Effector memory CD4-positive, alpha-beta T cell (primary cell): ENCODE measurements at places on chromosomes 2 and 18.

GRCh38 chr18:79637921-79638909, 41.4 kb upstream of the CTDP1 start:
- no peak for DNase-seq

DNA sequence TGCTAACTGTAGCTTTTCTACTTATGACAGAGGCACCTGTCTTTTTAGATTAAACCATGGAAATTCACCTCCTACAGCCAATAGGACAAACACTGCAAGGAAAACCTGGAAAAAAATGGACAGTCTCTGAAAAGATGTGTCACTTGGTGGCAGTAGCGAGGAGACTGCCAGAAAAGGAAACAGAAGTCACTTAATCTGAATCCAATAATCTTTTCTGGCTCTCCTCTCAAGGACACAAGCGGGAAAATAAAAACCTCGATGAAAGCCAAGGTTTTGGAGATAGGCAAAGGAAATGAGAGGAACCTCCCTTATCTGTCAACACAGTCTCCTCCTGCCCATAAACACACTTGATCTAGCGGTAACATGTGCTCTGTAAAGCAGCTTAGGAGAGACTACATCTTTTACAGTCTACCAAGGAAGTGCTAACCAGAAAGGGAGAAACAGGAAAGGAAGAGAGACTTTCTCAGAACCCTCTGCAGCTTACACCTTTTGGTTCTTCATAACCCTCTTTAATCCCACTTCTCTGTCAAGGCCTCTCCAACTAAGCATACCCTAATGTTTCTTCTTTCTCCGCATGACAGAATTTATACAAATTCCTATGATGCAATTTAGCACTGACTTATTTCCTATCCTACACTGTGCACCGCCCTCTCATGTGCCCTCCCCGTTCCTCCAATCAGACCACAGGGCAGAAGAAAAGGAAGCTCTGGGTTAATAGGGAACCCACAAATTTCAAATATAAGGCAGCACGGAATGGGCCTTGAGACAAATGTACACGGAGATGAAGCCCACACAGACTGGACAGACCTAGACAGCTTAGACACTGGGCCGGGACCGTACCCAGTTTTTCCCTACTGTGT, 52.8 kb downstream of the CLASP1 start:
- no peak for DNase-seq

DNA sequence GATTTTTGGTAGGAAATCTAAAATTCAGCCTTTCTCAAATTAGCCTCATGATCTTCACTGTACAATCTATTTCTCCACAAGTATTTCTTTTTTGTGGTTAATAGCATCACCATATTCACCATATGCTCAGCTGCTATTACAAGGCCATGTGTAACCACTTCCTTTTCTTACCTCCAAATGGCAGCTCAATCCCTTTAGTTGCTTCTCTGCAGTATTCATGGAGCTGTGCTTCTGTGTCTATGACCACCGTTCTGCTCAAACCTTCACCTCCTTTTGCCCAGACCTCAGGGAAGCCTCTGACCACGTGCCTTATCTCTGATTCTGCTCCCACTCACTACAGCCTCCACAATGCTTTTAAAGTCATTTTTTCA, 126.7 kb upstream of the TMEM200C start:
- DNase-seq, result no peak

DNA sequence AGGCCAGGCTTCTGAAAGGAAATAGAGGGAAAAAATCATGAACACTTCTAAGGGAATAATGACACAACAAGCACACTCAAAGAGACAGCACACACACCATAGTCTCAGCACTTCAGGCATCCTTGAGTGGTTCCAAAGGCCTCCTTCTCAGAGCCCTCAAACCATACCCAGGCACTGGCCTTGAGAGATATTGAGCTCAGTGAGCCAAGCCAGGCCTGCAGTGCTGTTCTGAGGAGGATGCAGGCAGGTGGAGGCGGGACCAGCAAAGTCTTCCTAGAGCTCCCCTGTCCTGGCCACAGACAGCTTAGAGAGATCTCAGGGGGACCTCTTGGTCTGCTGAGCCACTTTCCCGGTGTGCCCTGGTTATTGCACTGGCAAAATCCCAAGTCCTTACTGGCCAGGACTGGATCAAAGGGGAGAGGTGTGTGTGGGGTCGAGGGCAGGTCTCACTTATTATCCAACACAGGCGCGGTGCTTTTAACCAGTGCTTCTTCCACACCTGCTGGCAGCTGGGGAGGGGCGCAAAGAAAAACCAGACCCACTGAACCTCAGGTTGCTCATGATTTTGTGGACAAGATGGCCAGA, 86.8 kb upstream of the HAAO start:
- DNase-seq, result no peak

GRCh38 chr2:237882510-237883481, 23.4 kb downstream of the RAMP1 start:
- no peak for DNase-seq

GRCh38 chr2:208046686-208047085, 21.4 kb upstream of the PLEKHM3 start:
- no peak for DNase-seq

GRCh38 chr2:74199275-74199701, 873 bp downstream of the MTHFD2 start:
- DNase-seq, result no peak

DNA sequence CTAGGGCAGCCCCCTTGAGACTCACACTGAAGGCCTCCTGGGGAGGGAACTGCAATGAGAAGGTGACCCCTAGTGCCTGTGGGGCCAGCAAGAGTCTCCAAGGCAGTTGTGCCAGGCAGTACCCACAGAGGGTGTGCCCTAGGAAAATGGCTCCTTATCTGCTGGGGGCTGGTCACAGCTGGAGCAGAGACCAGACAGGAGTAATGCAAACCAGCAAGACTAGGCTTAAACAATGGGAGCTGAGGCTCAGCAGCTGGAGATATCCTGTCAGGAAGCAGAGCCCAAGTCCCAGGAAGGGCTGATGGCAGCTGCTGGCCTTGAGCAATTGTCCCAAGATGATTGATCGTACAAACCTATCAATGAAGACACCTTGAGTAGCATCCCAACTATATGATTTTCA, 26.8 kb upstream of the E2F6 start:
- DNase-seq, result no peak

DNA sequence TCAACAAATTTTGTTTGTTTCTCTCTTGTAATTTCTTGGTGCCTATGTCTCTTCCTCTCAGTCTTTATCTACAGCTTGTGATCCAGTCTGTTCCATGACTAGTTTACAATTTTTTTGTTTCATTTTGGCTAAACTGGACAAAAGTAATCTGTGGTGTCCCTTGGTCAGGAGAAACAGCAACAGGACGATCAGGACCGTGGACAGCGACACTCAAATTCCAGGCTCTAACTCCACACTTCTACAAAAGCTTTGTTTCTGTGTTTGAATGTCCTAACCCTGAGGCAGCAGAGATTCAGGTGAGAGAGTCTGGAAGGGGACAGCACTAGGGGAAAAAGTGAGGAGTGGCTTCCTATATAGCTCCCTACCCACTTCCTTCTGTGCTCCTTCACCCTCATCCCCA, 593.3 kb upstream of the FANCL start:
- DNase-seq, result no peak

DNA sequence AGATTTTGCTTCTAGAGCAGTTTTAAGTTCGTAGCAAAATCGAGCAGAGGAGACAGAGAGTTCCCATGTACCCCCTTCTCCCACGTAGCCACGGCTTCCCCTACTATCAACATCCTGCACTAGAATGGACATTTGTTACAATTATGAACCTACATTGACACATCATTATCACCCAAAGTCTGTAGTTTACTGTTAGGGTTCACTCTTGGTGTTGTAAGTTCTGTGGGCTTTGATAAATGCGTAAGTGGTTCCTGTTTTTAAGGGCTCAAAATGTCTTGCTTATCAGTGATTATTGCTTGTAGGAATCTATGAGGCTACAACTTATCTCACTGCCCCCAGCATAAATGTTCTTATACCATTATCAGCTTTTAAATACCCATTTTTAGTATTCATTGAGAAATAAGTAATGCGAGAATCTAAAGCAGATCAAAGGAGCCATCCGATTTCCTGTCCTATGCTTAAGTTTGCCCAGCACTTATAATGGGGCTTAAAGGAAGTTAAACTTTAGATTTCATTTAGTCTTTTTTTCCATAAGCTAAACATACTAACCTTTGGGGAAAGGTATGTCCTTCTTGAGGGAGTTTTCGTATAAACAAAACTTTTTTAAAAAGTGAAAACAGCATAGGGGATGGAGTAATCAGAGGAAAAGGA, 118.7 kb downstream of the HAUS1 start:
- DNase-seq, result no peak

- no peak for DNase-seq
Measured at GRCh38 chr2:8849327-8849726, 11.9 kb upstream of the KIDINS220 start.

DNA sequence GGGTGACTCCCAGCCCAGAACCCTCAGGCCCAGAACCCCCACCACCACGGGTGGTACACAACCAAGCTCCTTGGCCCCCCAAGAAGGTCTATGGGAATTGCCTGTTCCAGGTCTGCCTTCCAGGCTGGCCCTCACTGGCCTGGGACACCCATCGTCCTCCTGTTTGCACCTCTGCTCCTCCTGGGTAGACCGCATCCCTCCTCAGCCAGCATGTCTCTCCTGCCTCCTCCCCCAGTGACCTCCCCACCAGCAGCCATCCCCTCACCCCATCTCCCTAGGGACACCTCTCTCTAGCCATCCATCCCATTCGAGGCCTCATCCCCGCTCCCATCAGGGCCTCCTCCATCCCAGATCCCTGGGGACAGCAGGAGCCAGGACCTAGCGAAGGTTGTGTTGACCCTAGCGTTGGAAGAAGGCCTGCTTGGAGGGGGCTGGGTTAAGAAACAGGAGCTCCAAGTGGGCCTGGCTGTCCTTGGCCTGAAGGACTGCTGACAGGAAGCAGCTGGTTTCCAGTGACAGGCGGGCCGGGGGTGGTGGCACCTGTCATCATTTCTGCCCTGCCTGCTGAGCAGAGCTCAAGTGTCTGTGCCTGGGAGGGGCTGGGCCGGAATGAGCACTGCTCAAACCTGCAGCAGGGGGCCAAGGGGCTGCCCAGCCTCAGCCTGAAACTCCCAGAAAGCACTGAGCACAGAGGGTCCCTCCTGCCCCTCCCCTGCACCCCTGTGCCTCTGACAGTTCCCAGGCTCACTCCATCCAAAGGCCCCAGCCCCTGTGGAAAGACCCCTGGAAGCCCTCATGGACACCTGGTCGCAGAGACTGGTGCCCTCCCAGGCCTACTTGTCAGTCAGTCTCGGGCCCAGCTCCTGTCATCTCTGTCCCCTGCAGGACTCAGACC, 96.0 kb upstream of the OTOS start:
- no peak for DNase-seq

- no peak for DNase-seq
Measured at GRCh38 chr2:202221873-202222272, 16.5 kb downstream of the SUMO1 start.
